ENCODE measurements at places on chromosomes 1 and 21. TPM values are rescaled to one million over a fixed set of nuclear protein-coding genes. Genes with fewer than 3 reads are reported as not detected.

DNA sequence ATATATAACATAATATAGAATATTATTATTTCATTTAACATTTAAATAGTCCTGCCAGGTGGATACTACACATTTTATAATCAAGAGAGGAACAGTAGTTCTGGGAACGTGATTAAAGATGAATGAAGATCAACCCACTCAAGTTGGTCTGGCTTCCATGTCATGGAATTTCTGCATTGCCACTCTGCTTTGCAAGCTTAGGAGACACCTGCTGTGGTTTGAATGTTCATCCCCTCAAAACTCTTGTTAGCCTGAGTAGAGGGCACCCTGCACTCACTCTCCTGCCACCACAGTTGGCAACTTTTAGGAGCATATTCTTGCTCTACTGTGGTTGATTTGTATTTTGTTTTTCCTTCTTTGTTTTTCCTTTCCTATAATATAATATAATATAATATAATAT, 153.2 kb downstream of the GLUL start:
- DNase-seq: no peak

- DNase-seq: no peak
Observed at GRCh38 chr1:246794048-246794827, 70.0 kb downstream of the SCCPDH start.

SERINC2 gene
- 35.1 TPM for total RNA-seq

GRCh38 chr1:39061951-39062350, 35.8 kb downstream of the NDUFS5 start:
- DNase-seq: no peak

GRCh38 chr1:209383907-209384709, 199.4 kb upstream of the CAMK1G start:
- peak; percentile 62 for DNase-seq

DNA sequence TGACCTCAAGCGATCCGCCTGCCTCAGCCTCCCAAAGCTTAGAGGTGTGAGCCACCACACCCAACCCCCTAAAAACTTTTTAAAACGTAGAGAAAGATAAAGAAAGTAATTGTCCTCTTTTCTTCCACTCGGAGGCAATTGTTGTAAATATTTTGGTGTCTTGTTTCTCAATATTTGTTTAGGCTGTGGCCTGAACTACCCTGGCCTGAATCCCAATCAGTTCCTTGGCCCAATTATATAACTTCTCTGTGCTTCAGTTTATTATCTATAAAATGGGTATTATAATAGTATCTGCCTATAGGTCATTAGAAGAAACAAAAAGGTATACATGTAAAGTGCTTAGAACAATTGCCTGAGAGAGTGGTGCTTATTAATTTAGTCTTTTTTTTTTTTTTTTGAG, 1.8 kb upstream of the ATP5PO start:
- no peak for DNase-seq

DNA sequence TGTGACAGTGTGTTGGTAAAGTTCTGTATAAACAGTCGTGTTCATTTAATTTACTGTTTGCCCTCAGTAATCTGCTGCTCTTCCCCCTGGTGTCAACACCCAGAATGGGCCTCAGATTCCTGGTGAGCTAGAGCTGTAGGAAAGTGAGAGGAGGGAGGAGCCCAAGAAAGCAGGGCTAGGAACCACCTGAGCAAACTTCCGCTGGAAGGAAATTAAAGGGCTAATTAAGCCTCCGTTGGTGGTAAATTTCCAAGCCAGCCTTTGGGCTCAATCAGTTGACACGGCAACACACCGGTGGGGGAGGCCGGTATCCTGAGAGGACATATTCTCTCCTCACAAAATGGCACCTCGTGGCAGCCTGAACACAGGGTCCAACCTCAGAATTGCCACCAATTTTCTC, 32.9 kb downstream of the RAB3B start:
- DNase-seq: peak; percentile 76

NR5A2 gene
- 0.61 TPM for total RNA-seq

SETD4 gene
- 18.9 TPM for total RNA-seq

KRTAP7-1 gene
- total RNA-seq: not detected

DNA sequence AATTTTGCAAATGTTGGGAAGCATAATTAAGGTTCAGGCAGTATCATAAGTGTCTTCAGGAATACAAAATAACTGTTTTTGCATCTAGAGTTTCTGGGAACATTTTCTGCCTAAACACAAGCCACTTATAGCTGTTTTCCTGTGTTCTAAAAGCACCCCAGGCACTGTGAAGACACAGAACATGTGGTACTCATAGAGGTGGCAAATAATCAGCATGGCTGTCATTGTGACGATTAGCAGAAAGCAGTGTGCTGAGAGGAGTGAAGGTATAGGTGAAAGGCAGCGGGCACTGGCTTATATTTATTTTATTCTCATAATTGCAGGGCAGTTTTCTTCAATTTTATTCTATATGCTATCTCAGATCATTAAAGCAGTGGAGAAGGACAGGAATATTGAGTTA, 119.6 kb downstream of the LRRC53 start:
- DNase-seq: no peak

GRCh38 chr1:151547119-151547899, 7.2 kb downstream of the TUFT1 start:
- peak; percentile 93 for DNase-seq

DNA sequence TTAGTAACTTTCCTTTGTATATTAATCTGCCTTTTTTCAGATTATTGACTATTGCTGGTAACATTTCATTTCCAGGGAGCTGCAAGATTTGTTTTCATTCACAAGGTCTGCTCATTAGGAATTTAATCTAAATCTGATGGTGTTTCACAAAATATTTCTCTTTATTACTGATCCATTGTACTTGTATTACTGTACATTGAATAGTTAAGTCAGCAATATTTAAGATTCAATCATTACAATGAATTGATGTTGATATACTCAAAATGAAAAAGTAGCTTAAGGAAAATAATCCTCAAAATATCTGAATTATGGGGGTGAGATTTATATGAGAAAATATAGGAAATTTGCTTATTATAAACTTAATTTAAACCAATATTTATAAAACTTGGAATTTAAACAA, 308.6 kb upstream of the PBX1 start:
- DNase-seq: no peak

GRCh38 chr1:101128846-101129245, 103.3 kb upstream of the DPH5 start:
- DNase-seq: no peak

DNA sequence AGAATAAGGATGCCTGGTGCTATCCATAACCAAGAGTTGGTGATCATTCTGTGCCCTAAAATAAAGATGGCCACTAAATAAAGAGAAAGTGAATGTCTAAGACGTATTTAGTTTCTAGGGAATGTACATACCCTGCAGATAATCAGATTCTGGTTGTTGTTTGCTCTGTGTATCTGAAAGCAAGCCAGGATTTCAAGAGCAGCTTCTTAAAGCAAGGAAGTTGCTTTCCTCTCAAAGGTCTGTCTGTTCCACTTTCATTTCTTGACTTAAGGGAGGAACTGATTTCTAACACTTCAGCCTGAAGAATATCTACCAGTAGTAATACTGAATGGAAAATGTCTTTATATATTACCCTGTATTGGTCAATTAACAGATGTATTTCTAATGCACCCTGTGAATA, 88.8 kb downstream of the KIF1B start:
- no peak for DNase-seq

IGSF9 gene
- 8.5 TPM for total RNA-seq

- DNase-seq: no peak
Observed at GRCh38 chr1:110982320-110982719, 18.6 kb upstream of the LRIF1 start.

DNA sequence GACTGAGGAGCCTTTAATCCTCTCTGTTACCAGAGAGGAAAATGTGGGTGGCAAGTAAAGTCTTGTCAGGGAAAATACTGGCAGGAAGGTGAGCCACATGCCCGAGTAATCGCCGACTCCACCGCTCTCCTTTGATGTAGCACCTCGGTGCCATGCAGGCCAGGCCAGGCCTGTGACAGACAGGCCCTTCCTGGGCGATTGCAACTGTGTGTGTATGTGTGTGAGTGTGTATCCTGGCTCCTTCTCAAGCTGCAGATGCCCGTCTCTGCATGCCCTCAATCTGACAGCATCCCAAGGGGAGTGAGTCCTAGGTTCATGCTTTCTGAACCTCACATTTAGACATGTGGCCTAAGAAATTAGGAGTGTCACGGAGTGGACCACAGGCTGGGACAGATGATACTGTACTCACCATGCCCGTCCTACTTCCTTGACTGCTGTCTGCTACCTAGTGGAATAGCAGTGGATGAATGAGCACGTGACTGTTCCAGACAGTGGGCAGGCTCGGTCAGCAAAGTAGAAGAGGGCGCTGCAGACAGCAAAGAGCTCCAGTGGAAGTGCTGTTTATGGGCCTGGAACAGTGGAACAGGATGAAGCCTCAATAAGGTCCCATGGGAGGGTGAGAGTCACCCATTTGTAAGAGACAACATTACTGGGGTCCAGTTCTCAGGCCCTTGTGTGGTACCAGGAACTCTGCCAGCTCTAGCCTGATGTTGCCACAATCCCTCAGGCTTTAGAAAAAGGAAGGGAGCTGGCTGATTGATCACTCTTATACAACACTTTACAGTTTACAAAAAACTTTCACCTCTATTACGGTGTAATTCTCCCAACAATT, 25.3 kb downstream of the SERTAD4 start:
- no peak for DNase-seq

GRCh38 chr1:50959303-50959912, 659 bp downstream of the FAF1 start:
- DNase-seq: no peak

- no peak for DNase-seq
Observed at GRCh38 chr21:8989261-8989711, 1532.1 kb upstream of the TPTE start.

DNA sequence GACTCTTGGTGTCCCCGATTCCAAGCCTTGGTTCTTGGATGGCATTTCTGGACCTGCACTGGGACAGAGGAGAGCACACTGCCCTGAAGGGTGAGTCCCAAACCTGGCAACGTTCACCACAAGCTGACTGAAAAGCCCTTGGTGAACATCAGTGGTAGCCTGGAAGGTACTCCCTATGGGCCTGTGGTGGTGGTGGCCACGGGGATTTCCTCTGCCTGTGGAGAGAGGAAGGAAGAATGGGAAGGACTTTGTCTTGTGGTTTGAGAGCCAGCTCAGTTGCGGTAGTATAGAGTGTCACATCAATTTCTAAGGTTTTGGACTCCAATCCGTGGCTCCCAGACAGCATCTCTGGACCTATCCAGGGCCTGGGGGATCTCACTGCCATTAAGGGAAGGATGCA, 50.7 kb downstream of the DNAH14 start:
- no peak for DNase-seq

- DNase-seq: no peak
Observed at GRCh38 chr21:32772281-32773047, 909 bp upstream of the PAXBP1 start.

DNA sequence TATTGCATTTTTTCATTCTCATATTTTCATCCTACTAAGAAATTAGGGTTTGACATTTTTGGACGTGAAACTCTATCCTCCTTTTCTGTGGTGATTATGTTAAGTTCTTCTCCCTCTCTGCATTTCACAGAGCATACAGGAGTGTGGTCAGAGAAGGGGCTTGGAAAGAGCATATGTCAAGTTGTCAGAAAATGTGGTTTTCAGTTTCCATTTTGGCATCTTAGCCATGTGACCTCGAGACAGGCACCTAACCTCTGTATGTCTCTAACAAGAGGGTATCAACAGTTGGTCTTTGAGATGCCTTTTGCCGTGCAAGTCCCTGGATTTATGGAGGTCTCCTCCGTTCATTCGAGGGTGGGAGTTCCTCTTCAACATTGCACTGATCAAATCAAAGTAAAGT, 140.7 kb downstream of the CYYR1 start:
- DNase-seq: no peak

GRCh38 chr1:109493227-109493626, 667 bp upstream of the CYB561D1 start:
- no peak for DNase-seq

CRB1 gene
- total RNA-seq: not detected

GRCh38 chr1:101060992-101061391, 35.4 kb upstream of the DPH5 start:
- DNase-seq: no peak

LENEP gene
- not detected for total RNA-seq

GRCh38 chr1:159000070-159000409, 9.7 kb upstream of the IFI16 start:
- no peak for DNase-seq

VSIG8 gene
- not detected for total RNA-seq

- no peak for DNase-seq
Observed at GRCh38 chr1:28257736-28258135, 1.6 kb upstream of the SESN2 start.

GRCh38 chr1:171645553-171646248, 6.8 kb downstream of the MYOC start:
- DNase-seq: no peak

DNA sequence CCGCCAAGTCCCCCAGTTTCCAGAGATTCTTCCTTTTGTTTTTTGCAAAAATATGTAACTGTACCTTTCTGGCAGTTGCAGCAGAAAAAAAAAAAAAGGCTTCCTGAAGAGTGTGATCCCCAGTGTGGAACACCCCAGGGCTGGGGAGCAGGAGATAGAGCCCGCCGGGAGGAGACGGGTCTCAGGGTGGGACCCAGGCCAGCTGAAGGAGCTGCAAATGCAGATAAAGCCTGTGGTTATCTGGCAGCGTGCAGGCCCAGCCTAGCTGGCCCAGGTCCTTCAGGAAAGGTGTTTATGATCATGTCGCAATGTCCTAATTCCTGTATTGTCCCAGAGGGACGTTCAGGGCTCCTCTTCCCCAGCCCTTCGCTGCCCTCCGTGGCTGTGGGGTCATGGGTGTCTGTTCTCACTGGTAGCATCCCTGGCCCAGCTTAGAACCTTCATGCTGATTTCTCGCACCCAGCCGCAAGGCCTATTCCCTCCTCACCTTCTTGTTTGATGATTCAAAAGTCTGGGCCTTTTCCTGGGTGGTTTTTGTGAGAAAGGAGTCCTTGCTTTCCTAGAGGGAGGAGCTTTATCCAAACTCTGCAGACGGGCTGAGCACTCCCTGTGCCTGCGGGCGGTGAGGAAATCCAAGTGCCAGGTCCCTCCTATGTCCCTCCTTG, 26.2 kb downstream of the RNF187 start:
- no peak for DNase-seq

NOTCH2NLA gene
- 23.9 TPM for total RNA-seq

DNA sequence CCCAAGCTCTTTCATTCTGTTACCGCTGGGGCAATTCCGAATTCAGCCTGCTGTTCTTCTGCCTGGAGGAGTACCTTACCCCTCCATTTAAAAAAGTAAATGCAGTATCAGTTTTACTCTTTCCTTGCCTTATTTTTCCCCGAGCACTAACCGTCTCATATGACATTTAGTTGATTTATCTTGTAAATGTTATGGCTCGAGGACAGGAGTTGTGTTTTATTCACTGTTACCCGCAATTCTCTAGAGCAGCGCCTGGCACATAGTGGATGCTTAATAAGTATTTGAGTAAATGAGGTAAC, 425 bp upstream of the TADA1 start:
- DNase-seq: no peak

FGR gene
- total RNA-seq: not detected

SCYL3 gene
- total RNA-seq: 8.1 TPM

S100A9 gene
- total RNA-seq: not detected

GRCh38 chr1:44884746-44885145, 41.7 kb upstream of the PTCH2 start:
- no peak for DNase-seq

SYDE2 gene
- total RNA-seq: 11.8 TPM

CHI3L1 gene
- total RNA-seq: 0.63 TPM

- no peak for DNase-seq
Observed at GRCh38 chr1:242132121-242132817, 133.4 kb upstream of the MAP1LC3C start.
